EL (cell line): ENCODE measurements at places on chromosomes 2 and 18.

DNA sequence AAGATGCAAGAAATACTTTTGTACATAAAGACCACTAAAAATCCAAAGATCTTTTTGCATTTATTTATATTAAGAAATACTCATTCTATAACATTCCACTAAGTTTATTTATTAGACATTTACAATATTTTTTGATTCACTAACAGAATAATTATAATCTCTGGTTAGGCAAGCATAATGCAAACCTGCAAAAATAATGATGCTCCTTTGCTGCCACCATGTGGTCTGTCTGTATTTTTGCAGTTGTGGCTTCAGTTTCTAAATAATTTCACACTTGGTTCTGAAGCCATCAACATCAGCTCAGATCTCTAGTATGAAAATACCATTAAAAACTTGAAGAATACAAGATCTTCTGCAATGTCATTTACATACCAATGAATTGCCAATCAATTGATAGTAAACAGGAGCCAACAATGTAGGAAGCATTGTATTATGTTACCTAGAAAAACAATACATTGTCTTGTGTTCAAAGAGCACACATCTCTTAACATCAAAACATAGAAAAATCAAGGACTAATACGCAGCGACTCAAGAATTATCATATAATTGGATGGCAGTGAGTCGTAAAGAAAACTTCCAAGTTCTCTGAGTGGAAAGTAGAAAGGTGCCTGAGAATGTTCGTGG, 28.8 kb upstream of the WDR75 start:
- peak; percentile 67 for DNase-seq

DNA sequence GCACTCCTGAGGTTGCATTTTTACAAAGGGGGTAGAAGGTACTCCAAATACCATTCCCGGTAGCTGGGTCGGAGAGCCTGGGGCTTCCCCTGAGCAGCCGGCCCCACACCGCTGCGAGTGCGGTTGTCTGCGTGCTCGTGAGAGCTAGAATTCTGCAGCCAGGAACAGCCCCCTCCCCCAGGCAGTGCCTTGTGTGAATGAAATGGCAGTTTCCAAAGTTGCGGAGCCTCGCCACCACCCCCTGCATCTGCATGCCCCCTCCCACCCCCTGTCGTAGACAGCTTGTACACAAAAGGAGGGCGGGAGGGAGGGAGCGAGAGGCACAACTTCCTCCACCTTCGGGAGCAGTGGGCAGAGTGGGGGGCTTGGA, 1.1 kb downstream of the MYCN start:
- DNase-seq: no peak

GRCh38 chr18:76335859-76336640, 159.0 kb downstream of the ZNF516 start:
- DNase-seq: no peak

- no peak for DNase-seq
Observed at GRCh38 chr2:12722447-12723316, 5.9 kb downstream of the TRIB2 start.

DNA sequence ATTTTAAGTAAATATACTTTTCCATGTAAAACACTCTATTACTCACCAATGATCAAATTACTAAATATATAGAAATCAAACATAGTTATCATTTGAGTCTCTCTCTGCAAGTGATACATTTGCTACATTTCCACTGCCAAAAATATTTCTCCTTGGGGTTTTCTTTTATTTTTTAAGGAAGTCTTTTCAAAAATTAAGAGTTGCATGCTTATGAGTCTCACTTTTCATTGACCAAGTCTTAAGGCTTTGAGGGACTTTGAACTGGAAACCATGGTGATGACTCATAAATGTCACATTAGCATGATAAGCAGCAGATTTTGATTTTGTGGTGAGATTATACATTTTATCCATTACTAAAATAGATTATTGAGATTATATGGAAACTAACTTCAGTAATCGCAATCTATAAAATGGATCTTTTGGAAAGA, 152.9 kb downstream of the FAM124B start:
- DNase-seq: no peak

GRCh38 chr18:75660932-75661331, 233.4 kb upstream of the SMIM21 start:
- no peak for DNase-seq
